ENCODE measurements at places on chromosomes 11 and 22. TPM values are rescaled to one million over a fixed set of nuclear protein-coding genes. Genes with fewer than 3 reads are reported as not detected.

DNA sequence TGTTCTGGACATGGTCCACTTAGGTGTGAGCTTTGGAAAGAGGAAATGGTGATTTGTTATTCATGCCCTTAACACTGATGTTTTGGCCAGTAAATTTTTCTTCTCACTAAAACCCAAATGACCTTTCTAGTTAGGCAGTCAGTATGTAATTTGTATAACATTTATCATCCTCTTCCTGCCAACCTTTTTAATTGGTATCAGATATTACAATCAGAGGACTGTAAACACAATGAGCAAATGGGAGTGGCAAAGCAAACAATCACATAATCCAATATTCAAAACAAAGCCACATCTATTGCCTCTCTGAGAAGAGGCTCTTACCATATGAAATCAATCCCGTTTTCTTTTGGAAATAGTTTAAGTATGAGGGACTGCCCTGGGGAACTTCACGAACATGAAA lies 49.1 kb downstream of the BBOX1 start:
- no peak for DNase-seq

GRCh38 chr11:97764193-97764592 lies 1256.6 kb upstream of the CNTN5 start:
- DNase-seq, result no peak

DNA sequence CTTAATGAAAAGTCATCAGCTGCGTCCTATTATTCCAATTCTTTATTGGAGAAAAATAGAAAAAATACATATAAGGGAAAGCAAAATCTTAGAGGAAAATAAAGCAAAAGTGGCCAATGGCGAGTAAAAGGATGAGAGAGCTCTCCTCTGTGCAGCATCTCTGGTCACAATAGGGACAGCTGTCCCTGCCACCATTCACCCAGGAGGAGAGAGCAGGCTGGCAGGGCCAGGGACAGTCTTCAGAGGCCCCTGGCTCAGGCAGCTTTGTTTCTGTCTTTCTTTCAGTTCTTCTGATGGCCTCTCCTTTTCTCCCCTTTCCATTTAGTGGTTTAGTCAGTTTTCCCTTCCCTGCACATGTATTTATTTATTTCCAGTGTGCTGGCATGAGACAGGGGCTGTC lies 941.3 kb downstream of the NTM start:
- DNase-seq, result no peak

- DNase-seq, result peak; percentile 71
Measured at GRCh38 chr11:32830413-32830738, 649 bp downstream of the PRRG4 start.

- no peak for DNase-seq
Measured at GRCh38 chr11:15591112-15591537, 476.4 kb downstream of the INSC start.

DNA sequence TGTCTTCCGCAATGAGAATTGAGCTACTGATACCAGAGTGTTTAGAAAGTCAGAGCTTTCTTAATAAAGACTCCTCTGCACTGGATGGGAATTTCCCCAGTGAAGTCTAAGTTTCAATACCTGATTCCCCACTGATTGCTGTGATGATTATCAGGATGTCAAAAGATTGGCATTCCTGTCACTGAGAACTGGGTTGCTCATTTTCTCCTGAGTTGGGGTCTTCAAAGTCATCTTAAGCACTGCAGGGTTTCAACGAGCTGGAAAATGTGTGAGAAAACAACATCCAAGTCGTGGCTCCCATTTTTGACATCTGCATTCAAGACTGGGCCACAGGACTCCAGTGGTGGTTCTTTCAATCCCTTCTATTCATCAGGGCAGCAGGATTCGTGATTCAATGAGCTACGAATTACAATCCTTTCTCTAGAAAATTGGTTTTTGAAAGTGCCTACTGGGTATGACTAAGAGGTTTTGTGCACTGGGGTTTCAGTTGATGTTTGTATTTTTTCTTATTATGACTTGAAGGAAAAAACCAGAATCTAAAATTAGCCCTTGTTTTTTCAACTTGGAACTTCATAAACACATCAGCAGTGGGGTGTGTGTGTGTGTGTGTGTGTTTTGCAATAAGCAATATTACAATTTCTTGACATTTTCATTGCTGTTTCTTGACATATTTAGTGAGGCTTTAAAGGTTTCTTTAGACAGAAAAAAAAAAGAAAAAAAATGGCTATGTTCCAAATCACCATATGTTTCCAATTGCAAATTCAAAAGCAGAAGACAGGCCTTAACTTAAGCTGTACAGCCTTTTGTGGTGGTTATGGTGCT lies 233.0 kb downstream of the FAM76B start:
- DNase-seq, result no peak

Gene ARFGAP3
- 32.1 TPM for total RNA-seq

DNA sequence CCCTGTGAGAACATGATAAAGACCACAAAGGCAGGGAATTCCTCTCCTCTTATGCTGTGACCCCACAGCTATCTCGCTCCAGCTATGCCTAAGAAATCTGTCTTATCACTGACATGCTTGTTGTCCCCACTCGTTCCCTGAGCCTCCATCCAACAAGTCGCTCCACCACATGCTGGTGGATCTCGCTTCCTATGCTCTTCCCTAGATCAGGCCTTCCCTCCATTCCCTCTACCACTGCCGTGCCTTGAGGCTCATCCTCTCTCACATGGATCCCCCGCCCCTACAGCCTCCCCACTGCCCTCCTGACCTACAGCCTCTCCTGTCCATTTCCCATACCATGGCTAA lies 1.4 kb upstream of the DGAT2 start:
- DNase-seq, result no peak

Gene C1QTNF4
- 0.75 TPM for total RNA-seq

- DNase-seq, result no peak
Measured at GRCh38 chr11:64619811-64620380, 28.9 kb downstream of the SLC22A12 start.

- DNase-seq, result no peak
Measured at GRCh38 chr11:121534131-121535093, 81.6 kb upstream of the SORL1-AS1 start.
